ENCODE measurements at places on chromosomes 11 and 22.

DNA sequence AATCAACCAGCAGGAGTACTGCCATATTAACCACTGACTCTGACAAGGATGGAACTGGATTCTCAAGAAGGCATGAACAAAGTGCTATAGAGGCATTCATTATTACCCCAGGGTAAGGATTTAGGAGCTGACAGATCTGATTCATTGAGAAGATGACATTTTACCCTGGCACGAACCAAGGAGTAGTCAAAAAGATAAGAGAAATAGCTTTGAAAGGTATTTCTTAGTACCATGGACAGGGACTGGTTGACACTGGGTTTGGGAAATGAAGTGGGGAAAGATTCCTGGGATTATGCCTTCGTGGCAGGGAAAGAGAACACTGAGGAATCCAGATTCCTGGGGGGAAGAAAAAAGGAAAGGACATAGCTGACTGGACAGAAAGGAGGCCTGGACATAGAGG is 5.1 kb upstream of the SAAL1 start:
- DNase-seq: no peak

- no peak for DNase-seq
Measured at GRCh38 chr11:48228761-48229160, 12.2 kb downstream of the OR4B1 start.

DNA sequence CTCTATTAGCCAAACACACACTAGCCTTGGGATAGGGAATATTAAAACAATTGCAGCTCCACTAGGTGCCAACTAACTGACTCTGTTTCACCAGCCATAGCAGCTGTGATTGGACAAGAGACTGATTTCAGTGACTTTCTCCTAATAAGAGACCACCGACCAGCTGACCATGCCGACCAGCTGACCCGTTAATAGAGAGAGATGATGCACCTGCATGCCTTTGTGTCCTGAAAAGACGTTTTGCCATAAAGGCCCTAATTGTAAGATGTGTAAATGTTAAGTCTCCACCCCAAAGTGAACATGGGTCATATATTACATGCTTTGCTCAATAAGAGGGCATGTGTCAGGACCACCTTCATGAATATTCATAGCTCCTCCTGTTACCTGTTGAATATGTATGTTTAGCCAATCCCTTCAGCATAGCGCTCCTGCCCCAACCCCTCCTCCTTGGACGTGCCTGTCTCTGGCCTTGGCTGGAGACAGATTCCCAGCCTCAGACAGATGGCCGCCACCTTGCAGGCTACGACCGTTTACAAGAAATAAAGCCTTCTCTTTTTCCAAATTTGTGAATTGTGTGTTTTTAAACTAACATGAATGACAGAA is 1.3 kb upstream of the NADSYN1 start:
- DNase-seq: no peak

DNA sequence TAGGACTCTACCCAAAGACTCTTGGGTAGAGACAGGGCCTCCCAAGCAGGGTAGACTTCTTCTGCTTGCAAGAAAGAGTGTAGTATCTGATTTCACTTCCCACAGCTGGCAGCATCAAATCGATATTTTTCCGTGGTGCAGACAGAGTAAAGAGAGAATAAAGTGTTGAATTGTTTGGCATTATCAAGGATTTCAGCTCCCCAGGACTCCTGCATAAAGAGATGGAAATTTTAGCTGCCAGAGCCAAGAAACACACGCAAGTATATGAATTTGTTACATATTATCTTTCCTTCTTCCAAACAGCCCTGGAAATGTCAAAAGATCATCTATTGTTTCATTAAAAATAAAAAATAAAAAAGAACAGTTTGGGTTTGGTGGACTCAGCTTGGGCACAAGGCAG is 136.8 kb downstream of the PKNOX2 start:
- no peak for DNase-seq

DNA sequence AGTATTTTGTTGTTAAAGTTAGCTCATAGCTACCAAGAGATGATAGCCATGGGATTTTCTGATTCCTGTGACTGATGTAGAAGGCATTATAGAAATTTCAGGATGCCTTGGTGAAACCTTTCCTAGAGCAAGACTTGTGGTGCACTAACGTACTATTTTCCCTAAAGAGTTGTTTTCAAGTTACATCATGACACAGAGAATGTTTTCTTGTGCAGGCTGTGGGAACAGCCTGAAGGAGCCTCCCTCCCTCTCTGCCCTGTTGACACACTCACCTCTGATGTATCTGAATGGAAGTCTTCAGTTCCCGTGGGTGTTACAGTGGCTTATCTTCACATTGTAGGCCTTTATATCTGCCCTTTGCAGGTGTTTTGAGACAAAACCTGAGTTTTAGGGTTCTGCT is 121.6 kb downstream of the LDLRAD3 start:
- no peak for DNase-seq

- peak; percentile 97 for DNase-seq
Measured at GRCh38 chr11:2428322-2428795, 16.0 kb downstream of the TRPM5 start.

GRCh38 chr22:33707581-33707980 is 212.7 kb downstream of the LARGE1 start:
- no peak for DNase-seq

DNA sequence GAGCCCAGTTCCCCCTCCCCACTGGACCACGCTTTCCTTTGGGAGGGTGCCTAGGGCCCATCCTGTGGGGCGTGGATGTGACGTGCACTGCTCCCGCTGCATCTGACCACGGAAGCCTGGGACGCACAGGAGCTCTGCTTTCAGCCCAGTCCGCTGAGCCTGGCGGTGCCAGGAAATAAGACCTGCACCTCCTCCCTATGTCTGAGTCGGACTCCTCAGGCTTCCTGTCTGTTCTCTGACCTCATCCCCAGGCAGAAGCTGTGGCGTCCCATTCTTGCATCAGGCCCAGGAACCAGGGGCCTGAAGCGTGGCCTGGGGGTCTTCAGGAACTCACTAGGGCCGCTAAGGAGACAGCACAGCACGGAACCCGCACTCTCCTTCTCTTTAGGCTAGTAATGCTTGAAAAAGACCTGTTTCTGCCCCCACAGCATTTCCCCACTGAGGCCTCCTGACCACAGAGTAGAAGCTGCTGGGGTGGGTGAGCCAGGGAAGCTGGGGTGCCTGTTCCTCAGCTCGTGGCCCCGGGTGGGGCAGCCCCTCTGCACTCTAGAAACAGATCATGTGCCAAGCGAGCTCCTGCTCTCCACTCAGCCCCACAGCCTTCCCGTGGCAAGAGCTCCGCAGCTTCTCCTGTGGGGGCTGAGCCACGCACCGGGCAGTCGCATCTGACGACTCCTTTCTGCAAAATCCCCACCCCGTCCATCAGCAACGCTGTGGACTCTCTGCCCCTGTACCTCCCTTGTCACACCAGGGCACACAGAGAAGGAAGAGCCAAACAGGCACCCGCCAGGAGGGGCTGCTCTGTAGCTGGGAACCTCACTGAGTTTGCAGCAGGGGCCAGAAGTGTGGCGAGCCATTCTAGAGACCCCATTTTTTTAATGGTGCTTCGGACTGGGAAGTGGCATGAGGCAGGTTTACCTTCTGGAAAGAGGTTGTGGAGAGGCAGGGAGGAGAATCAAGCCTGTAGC is 22.6 kb downstream of the MOV10L1 start:
- no peak for DNase-seq

- no peak for DNase-seq
Measured at GRCh38 chr11:63012430-63012829, 3.2 kb downstream of the SLC22A8 start.

DNA sequence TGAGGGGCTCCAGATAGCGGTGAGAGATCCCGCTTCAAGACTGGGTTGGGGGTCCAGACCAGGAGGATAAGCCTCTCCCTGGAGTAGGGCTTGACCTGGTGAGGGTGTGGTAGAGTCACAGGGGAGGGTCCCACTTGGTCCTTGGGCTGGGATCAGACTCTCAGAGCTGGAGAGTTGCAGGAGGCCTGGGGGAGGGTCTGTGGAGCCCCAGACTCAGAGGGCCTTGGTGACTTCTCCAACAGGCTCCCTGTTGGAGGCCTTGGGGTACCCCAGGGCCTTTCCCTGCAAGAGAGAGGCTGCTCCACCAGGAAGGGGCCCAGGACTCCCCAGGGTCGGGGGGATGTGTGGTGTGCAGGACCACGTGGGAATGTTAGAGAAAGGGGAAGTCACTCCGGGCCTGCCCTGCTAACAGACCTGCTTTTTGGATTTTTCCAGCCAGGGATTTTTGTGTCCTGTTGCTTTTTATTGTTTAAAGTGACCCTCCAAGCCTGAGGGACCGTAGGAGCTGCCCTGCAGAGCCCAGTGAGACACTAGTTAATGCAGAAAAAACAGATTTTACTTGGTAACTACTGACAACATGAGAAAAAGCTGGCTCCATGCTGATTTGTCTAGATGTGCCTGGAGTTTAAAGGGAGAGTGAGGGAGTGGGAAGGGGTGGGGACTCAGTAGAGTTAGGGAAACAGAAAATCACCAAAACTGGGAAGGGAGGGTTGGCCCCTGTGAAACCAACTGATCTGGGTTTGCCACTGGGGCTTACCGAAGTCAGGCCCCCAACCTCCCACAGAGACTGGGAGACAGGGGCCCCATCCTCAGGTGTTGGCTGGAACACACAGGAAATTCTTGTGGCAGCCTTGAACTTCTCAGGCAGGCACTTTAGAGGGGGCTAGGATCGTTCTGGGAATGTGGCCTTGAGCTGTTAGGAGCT is 801 bp upstream of the TXNRD2 start:
- DNase-seq: no peak

DNA sequence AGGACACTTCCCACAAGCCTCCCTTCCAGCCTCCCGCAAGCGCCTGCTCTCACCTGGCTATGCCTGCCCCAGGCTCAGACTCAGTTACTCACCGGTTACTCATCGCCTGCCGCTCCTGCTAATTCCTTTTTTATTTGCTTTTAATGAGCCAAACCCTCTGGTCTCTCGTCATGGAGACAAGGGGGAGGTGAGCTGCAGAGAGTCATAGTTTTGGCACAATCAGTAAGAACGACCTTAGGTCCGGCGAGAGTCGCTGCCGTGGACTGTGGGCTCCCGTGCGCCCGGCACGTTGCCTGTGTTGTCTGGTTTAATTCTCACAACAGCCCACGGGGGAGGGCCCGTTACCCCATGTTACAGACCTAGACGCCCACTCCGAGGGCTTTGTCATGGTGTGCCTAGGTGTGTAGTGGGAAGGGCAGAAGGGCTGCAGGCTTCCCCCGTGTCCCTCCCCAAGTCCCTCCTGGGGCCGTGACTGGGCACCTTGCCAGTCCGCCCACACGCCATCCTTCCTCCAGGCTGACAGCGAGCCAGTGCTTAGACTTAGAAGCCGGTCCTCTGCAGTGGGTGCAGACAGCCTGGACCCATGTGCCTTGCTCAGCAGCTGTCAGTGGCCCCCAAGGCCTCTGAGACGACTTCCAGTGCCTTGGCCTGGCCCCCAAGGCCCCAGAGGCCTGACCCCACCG is 42.2 kb downstream of the WNT7B start:
- no peak for DNase-seq

GRCh38 chr11:120756931-120757330 is 245.4 kb downstream of the GRIK4 start:
- DNase-seq: no peak

DNA sequence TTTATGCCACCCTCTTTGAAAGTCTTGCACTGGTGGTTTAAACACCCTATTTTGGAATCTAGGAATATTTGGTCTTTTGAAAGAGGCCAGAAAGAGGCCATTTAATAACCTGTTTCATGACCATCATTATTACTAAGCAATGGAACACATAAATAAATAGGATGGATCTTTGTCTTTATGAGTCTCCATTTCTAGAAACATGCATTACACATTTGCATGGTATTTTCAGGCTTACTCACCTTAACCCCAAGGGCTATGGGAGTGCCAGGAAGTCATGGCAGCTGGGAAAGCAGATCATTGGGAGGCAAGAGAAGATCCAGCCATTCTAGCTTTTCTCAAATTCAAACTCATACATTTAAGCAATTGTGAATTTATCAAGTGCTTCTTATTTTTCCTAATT is 185.8 kb upstream of the POU2AF2 start:
- no peak for DNase-seq

DNA sequence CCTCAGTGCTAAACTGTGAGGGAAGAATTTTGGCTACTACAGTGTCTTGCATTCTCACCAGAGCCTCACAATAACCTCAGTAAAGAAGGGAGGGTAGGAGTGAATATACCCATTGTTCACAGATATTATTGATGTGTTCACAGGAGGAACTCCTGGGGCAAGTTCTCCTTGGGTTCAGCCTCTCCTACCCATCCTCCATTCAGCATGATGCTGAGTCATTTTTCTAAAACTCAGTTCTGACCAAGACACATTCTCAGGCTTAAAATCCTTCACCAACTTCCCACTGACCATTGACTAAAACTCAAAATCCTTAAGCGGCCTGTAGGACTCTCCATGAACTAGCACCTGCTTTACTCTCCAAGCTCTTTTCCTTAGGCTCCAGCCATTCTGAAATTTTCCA is 48.7 kb downstream of the SYTL2 start:
- no peak for DNase-seq

DNA sequence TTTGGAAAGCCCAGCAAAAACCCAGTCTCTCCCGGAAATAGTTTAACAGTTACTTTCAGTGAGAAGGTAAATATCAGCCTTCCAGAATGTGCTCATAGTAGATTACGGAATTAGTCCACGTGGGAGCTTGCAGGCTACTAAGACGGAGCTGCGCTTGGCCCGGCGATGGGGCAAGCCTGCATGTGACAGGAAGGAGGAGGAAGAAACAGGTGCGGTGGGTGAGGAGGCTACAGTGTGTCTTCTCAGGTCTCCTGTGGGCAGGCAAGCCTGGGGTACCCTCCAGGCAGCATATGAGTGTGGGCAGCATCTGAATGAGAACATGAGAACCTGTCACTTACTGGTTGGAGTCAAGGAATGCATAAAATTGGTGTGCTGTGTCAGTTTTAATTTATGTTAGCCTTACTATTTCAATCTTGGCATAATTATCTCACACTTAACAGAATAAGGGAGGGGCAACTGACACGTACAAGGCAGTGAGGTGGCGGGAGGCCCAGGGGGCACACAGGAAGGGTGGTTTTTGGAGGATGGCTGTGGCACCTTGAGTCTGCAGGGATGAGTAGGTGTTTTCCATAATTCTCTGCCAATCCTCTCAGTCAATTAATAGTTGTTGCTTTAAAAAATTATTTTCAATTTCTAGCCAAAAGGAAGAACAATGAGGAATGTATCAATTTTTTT is 35.7 kb downstream of the CLMP start:
- DNase-seq: no peak

DNA sequence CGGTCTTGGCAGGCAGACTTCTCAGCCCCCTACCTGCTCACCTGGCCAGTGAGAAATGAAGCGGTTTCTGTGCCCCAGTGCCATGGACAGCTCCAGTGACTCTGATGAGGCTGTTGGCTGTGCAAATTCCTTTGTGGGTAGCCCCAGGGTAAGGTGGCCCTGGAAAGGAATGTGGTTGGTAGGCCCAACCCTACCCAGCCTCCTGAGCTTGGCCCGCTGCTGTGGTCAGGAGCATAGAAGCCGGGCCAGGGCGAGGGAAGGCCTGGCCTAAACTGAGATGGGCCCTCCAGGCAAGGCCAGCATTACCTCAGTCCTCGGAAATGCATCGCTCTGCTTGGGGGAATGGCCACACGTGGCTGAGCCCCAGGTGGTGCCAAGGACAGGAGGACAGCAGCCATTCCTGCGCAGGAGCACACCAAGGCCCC is 16.9 kb downstream of the DAGLA start:
- no peak for DNase-seq
